ENCODE measurements at places on chromosomes 16 and 17. TPM values are rescaled to one million over a fixed set of nuclear protein-coding genes. Genes with fewer than 3 reads are reported as not detected.

DNA sequence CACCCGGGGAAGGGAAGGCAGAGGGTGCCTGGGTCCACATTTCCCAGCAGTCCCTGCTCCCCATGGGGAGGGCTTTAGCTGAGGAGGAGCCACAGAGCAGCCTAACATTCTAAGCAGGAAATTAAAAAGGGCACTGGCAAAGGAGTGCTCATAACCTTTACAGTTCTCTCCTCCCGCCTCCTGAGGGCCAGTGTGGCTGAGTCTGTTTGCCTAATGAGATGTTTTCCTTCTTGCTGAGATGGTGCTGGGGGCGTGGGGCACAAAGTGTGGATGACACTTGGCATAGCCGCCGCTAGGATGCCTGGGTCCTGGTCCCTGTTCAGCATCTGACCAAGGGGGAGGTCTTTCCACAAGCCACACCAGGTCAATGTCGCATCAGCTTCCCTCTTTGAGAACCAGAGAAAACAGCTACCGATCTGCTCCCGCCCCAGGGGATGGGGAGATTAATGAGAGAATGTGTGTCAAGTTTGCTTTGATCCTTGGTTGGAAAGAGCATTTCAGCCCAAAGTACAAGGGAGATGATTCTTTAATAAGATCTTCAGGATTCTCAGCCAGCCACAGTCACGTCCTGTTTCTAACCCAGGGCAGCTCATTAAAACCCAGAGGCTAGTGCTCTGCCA, 5.8 kb downstream of the KIF18B start:
- peak; percentile 56 for DNase-seq

DNA sequence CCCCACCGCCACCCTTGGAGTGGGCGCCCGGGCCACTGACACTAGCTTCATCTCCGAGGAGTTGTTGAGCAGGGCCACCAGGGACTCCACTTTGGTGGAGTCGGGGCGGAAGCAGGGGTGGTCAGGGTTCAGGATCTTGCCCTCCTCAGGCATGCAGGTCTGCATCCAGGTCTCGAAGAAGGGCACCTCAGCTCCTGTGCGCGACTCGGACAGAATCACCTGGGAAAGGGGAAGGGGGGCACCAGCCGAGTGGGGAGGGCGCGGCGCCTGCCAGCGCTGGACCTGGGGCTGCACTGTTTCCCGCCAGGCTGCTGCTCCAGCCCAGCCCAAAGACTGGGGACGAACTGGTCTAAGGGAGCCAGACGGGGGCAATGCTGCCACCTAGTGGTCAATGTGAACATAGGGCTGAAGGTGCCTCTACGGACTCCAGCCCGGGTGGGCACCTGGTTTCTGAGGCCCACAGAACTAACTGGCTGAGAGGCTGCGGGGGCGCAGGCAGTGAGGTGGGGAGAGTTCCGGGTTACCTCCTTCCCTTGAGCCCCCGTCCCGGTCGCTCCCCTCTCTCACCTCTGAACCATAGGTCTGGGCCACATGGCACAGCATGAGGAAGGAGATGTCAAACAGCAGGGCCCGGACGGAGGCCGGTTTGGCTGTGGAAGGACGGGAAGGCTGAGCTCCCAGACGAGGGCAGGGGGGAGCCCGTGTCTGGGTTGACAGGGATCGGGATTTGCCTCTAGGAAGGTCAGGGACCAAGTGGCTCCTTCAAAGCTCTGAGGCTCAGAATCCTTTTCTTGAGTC, 11.8 kb downstream of the CSF3 start:
- peak; percentile 91 for DNase-seq

The MED31 gene
- 15.6 TPM for total RNA-seq

DNA sequence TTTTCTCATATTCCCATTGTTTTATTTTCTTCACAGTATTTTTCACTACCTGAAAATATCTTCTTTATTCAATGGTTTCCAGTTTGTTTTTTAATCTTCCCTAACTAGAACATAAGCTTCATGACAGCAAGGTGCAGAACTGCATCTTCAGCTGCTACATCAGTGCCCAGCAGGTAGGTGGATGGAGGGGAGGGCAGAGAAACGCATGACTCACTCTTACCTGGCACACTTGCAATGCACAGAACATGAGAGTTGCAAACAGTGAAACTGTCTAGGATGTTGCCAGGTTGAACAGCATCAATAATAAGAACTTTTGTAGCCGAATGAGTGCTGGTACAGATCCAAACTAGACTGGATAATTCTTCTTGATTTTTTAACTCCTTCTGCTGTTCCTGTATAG, 127.1 kb downstream of the SPAG9 start:
- DNase-seq = no peak

- no peak for DNase-seq
Observed at GRCh38 chr17:4109449-4109848, 33.4 kb downstream of the ZZEF1 start.

GRCh38 chr16:3101018-3101840, 2.1 kb upstream of the ZSCAN10 start:
- no peak for DNase-seq

The ZNF286A gene
- 13.8 TPM for total RNA-seq

DNA sequence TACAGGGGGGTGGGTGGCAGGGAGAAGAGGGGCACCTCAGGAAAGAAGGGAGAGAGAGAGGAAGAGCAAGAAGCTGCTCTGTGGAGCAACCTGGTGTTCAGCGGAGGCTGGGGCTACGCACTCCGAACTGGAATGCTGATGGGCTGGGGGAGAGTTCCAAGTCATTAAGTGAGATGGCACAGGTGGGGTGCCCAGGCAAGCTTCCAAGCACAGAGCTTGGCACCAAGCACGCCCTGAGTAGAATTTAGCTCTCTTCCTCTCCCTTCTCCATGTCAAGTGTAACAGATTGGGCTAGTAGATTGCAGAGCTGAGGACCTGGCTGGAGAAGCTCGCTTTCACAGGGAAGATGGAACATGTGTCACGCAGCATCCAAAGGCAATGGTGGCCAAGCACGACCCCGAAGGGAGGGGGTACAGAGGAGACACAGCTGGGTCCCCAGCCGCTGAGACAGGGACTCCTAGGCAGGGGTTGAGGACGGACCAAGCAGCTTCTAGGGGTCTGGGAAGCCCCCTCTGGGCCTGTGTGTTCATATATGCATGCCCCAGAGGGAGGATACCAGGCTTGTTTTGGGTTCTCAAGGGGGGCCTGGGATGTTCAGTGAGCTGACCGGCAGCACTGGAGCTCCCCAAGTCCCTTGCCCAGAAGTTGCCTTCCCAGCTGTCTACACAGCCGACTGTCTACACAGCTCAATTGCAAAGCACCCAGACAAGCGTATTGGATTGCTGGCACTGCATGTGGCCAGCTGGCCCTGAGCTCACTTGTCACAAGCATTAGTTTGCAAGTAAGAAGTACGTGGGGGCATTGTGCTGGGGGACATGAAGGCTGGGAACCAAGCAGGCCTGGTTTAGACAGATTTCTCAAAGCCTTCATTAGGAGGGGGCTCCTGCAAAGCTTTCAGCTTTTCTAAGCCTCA, 247.8 kb downstream of the ENGASE start:
- DNase-seq = no peak

- DNase-seq = no peak
Observed at GRCh38 chr16:27829975-27830374, 233.5 kb downstream of the GSG1L start.

The ACBD4 gene
- 6.4 TPM for total RNA-seq

The TBC1D3E gene
- not detected for total RNA-seq

The MYH2 gene
- 0.22 TPM for total RNA-seq

- no peak for DNase-seq
Observed at GRCh38 chr16:21072976-21073375, 77.7 kb downstream of the DNAH3 start.

DNA sequence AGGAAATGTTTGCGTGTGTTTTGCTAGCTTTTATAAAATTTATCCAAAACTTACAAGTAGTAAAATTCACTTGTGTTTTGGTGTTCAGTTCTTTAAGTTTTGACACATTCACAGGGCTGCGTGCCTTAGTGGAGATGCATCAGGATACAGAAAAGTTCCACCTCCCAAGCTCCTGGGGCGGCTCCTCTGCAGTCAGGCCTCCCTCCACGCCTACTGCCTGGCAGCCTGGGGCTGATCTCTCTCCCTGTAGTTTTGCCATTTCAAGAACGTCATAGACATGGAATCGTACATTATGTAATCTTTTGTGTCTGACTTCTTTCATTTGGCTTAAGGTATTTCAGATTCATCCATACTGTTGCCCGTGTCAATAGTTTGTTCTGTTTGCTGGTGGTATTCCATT, 27.2 kb upstream of the IRF8 start:
- DNase-seq = no peak

The KIF18B gene
- 0.13 TPM for total RNA-seq

The CLEC3A gene
- not detected for total RNA-seq

DNA sequence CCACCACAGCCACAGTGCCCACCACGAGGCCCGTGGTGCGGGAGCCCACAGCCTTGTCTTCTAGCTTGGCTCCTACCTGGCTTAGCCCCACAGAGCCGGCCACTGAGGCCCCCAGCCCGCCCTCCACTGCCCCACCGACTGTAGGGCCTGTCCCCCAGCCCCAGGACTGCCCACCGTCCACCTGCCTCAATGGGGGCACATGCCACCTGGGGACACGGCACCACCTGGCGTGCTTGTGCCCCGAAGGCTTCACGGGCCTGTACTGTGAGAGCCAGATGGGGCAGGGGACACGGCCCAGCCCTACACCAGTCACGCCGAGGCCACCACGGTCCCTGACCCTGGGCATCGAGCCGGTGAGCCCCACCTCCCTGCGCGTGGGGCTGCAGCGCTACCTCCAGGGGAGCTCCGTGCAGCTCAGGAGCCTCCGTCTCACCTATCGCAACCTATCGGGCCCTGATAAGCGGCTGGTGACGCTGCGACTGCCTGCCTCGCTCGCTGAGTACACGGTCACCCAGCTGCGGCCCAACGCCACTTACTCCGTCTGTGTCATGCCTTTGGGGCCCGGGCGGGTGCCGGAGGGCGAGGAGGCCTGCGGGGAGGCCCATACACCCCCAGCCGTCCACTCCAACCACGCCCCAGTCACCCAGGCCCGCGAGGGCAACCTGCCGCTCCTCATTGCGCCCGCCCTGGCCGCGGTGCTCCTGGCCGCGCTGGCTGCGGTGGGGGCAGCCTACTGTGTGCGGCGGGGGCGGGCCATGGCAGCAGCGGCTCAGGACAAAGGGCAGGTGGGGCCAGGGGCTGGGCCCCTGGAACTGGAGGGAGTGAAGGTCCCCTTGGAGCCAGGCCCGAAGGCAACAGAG, 10.5 kb downstream of the VASN start:
- no peak for DNase-seq

DNA sequence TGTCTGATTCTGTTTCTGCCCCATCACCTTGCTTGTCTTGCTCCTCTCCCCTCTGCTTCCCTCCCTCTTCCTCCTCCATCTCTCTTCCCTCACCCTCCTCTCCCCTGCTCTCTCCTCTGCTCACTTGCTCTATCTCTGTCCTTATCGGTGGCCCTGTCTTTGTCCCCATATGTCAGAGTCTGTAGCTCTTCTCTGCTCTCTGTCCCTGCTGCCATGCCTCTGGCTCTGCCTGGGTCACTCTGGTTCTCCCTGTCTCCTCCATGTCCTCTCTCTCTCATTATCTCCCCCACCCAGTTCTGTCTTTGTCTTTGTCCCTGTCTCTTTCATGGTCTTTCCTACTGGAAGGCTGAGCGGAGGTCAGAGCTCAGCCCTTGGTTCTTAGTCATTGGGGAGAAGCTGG, 169.1 kb upstream of the NLRP1 start:
- no peak for DNase-seq

DNA sequence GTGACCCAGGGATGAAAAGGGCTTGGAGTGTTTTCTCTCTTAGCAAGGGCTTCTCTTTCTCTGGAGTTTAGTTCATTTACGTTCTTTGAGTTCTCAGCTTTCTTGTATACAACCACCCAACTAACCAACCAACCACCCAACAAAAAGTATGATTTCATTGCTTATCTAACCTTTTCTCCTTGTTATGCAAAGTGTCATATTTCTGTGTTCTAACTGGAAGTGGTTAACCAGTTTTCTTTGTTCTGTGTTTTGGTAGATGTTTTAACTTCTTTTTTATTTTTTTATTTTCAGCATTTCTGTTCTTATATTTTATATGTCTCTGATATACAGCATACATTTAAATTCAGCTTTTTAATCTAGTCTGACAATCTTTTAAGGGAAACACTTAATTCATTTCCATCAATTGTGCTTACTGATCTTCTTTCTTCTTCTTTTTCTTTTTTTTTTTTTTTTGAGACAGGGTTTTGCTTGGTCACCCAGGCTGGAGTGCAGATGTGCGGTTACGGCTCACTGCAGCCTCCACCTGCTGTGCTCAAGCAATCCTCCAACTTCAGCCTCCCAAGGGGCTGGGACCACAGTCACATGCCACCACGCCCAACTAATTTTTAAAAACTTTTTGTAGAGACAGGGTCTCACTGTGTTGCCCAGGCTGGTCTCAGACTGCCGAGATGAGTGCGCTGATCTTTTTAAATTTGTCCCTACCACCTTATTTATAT, 29.6 kb downstream of the NLK start:
- DNase-seq = no peak

The RTN4RL1 gene
- total RNA-seq = 0.32 TPM

GRCh38 chr16:50808929-50809538, 67.1 kb downstream of the CYLD start:
- no peak for DNase-seq

GRCh38 chr16:23466162-23466885, 13.3 kb upstream of the COG7 start:
- no peak for DNase-seq

- DNase-seq = no peak
Observed at GRCh38 chr16:1275791-1276579, 20.1 kb downstream of the TPSD1 start.

All from cardiac septum (tissue), 1 donor.